SK-N-SH (cell line): ENCODE measurements at places on chromosomes 12 and 14.

GRCh38 chr12:32918890-32919801 is 22.6 kb upstream of the PKP2 start:
- DNase-seq, result peak; percentile 66

DNA sequence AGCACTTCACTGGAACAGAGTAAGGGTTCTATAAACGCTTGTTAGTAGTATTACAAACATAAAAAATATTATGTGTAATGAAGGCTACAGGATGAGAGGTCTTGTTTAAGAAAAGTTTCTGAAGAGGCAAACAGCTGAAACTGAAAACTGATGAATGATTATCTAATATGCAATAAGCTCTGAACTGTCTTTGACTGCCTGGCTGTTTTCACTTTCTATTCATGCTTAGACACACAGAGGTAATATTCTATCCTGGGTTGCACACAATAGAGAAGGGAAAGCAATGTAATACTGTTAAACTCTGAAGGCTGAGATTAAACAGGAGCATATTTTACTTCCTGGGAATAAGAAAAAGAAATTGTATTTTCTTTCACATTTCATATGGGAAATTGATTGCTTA is 251.3 kb downstream of the ALX1 start:
- DNase-seq, result no peak

GRCh38 chr14:63614679-63615363 is 26.9 kb downstream of the WDR89 start:
- DNase-seq, result no peak

DNA sequence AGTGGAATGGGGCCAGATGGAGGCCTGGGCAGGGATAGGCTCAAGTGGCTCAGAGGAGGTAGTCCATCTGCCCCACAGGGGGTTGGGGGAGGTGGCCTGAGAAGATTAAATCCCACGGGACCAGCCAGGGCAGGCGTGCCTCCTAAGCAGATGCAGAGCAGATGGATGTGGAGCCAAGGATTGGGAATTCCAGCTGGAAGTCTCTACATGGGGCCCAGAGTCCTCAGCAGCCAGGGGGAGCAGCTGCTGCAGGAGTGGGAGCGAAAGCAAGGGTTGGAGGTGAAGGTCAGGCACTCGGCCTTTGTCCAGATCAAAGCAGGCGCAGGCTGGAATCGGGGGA is 42.4 kb upstream of the VRK1 start:
- no peak for DNase-seq

DNA sequence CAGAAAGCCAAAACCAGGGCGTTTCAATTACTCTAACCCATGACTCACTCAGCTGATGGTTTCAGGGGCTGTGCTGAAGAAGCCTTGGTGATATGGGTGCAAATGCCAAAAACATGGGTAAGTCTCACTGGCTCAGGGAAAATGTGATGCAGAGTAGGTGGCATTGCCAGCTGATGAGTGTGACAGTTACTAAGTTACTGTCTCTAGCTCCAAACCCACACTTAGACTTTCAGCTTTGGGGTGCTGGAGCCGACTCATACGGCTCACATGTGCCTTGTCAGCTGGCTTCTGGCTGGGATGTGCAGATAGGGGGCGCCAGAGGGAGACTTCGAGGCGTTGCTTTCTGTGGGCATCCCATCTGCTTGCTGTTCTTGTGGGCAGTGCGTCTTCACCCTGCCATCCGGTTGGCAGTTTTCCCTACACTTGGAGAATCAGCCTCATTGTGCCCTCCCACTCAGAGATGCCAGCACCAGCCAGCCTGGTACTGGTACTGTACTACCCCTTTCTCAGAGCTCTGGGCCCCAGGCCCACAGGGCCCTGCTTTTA is 11.1 kb upstream of the KRT7 start:
- no peak for DNase-seq

DNA sequence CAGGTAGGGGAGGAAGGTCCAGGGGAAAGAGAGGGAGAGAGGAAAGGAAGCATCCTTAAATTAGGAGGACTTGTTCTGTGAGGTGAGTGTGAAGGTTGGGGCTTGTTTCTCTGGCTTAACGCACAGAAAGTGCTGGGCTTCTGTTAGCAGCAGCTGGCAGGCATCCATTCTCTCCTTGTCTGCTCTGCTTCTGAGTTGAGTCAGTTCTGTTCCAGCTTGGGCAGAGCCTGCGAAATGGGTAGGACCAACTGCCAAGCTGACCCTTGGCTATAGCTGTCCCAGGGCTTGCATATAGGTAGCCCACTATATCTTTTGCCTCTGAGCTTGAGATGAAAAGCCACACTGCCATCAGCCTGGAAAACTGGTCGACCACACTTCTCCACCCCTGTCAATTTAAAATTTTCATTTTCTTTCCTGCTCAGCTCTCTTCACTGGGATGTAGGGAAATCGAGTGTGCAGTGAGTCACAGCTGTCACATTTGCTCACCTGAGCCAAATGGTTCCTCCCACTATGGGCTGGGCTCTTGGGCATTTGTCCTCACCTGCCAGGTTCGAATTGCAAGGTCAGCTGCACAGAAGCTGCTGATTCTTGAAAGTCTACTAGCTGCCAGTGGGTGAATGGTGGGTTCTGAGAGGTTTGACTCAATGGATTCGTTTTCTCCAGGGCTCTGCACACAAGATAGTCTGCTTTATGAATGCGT is 256.4 kb upstream of the PWP1 start:
- no peak for DNase-seq

DNA sequence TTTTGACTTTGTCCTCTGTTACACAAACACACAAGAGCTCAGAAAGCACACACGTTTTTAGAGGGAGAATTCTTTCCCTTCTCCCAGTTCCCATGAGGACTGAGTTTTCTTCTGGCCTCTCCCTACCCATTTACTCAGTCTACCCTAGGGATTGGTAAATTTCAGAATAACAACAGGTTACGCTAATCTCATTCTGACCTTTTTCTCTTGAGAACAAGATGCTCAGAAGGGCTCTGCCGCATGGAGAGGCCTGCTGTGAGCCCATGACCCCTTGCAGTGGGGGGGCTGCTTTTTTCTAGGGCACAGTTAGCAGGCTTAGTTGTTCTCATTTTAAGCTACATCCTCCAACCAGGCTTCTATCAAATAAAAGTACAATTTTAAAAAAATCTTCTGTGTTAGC is 69.5 kb downstream of the GPR135 start:
- no peak for DNase-seq

DNA sequence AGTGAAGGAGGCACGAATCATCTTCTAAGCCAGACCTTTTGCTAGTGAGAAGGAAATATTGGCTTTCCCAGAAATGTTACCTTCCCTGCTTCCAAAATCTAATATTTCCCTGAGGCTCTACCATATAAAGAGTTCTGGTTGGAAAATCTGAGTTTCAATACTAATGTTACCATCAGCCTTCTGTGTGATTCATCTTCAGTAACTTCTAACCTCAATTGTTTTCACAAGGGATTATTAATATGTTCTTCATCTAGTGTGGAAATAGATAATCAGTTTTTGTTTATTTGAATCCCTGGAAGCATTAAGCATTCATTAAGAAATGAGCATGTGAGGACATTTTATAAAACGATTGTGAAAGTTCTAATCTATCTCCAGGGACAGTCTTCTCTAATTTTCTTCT is 720.9 kb downstream of the AACS start:
- no peak for DNase-seq

- DNase-seq, result no peak
Measured at GRCh38 chr14:29156096-29156495, 389.5 kb downstream of the FOXG1 start.

GRCh38 chr12:41932470-41932991 is 212.1 kb downstream of the GXYLT1 start:
- peak; percentile 91 for DNase-seq

- DNase-seq, result no peak
Measured at GRCh38 chr14:53608369-53608768, 348.3 kb downstream of the BMP4 start.

DNA sequence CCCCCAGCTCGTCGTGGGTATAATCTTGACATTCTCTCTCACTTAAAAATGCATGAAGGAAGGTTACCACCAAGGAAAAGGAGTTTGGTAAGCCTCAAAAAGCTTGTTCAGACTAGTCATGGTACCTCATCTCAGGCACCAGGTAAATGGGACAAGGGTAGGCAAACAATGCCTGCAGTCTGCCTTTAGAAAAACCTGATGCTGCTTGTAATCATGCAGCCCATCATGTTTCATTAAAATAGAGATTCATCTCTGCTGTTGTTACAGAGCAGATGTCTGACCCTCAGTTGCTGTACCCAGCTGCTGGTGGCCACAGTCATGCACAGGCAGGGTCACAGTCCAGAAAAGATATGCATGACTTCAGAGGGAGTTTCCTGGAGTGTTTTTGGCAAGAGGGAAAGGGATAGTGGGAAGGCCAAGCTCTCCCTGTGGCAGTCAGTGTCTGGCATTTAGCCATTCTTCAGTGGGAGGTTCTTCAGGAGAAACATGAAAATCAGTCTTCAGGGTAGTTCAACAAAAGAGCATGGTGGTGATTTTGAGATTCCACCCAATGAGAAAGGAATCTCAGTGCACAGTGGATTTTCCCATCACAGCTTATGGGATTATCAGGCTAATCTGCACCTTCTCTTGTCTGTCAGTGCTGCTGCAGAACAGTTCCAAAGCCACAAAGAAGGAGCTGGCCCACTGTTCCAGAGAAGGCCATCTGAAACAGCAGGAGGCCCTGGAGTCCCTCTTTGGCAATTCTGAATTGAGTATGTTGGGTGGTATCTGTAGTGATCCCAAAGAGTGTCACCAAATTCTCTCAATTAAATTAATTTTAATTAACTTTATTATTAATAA is 202.7 kb upstream of the FRMD6 start:
- peak; percentile 45 for DNase-seq

- peak; percentile 28 for DNase-seq
Measured at GRCh38 chr12:132838410-132839080, 9.9 kb upstream of the GOLGA3 start.

DNA sequence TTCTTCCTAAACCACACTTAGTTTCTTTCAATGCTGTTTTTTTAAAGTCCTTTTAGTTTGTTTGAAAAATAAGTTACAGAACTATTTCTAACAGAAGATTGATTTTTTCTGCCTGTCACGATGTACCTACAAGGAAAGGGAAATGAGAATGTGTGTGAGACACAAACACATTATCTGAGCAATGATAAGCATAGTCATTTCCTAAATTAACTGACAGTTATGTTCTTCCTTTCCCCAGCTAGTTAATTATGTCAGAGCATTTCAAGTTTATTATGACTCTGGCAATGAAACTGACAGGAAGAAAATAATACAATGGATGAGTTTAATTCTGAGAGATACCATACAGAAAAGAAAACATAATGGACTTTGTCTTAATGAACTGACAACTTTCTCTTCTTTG is 21.3 kb upstream of the LDHB start:
- no peak for DNase-seq

DNA sequence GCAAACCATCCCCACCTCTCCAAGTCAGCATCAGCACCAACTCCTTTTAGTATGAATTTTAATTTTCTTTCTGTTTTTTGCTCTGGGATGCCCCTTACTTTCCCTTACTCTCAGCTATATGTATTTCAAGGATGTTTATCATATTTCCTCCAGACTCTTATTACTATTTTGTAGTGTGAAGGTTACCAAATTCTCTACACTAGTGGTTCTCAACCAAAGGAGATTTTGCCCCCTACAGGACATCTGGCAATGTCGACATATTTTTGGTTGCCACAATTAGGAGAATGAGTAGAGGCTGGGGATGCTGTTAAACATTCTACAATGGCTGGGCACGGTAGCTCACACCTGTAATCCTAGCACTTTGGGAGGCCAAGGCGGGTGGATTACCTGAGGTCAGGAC is 29.1 kb upstream of the SOS2 start:
- peak; percentile 19 for DNase-seq
